ENCODE measurements at places on chromosomes 16 and 17. TPM values are rescaled to one million over a fixed set of nuclear protein-coding genes. Genes with fewer than 3 reads are reported as not detected.
A peak's percentile ranks its signal among the peaks of the same experiment; 100 is the strongest.

Gene ANKFN1
- total RNA-seq: not detected

- no peak for DNase-seq
- no peak overlapping the region for H3K27ac ChIP-seq
- peaks cover 38% of the 10 kb centered on the region for H3K27me3 ChIP-seq
- no peaks in the 10 kb centered on the region for H3K36me3 ChIP-seq
- no peak overlapping the region for H3K4me3 ChIP-seq
Measured at GRCh38 chr17:62717889-62718288, 90.2 kb downstream of the MARCHF10 start.

DNA sequence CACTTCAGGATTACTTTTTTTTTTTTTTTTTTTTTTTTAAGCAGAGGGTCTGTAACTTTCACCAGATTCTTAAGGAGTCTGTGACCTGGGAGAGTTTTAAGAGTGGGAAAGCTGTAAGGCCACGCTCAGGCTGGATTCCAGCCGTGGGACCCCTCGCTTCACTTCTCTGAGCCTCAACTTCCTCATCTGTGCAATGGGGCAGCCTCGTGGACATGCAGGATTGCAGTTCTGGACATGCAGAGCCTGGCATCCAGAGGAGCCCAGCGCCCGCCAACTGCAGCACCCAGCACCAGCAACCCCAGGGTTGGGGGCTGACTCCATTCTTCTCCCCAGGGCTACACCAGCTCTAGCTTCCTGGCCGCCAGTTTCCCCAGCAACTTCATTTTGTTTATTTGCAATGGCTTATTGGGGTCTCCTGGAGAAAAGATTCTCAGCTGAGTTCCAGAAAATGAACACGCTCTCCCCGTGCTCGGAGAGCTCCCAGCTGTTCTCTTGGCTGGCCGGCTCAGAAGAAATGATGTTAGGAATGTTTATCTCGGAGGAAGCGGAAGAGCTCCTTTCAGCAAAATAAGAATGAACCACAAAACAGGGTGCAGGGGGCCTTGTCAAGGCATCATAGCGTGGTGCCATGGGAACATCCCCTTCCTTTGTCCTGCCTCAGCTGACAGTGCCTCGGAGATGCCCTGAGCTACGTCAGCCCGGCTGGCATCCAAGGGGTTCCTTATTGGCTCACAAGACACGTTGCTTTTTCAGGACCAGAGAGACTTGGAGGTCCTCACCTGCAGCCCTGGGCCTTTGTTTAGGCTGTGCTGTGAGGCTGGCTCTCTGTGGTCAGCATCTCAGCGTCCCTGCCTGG lies 22.9 kb upstream of the ZCCHC14 start:
- no peaks in the 10 kb centered on the region for H3K4me1 ChIP-seq
- no peak overlapping the region for H3K27ac ChIP-seq
- no peaks in the 10 kb centered on the region for H3K27me3 ChIP-seq

Gene TMEM219
- 61.0 TPM for total RNA-seq

Gene WSCD1
- total RNA-seq: not detected

DNA sequence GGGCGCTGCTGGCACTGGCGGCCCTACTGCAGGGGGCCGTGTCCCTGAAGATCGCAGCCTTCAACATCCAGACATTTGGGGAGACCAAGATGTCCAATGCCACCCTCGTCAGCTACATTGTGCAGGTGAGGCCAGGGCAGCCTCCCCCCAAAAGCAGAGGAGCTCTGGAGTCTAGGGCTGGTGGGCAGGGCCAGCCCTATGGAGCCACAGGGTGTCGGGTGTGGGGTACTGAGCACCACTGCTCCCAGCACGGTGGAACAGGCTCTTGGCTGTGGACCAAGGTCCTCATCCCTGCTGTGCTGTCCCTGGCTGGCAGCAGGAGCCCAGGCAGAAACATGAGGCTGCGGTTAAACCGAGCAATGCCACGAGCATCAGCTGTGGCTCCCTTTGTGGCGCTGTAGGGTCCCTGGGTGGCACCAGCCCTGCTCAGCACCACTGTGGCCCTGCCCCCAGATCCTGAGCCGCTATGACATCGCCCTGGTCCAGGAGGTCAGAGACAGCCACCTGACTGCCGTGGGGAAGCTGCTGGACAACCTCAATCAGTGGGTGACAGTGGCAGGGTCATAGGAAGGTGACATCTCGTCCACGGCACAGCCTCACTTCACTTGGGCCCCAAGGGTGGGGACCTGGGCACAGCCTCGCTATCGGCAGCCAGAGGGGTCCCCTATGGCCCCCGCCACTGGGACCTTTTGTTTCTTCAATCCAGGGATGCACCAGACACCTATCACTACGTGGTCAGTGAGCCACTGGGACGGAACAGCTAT lies 1.1 kb downstream of the DNASE1 start:
- H3K27ac ChIP-seq: no peak overlapping the region
- no peaks in the 10 kb centered on the region for H3K27me3 ChIP-seq
- DNase-seq: no peak

DNA sequence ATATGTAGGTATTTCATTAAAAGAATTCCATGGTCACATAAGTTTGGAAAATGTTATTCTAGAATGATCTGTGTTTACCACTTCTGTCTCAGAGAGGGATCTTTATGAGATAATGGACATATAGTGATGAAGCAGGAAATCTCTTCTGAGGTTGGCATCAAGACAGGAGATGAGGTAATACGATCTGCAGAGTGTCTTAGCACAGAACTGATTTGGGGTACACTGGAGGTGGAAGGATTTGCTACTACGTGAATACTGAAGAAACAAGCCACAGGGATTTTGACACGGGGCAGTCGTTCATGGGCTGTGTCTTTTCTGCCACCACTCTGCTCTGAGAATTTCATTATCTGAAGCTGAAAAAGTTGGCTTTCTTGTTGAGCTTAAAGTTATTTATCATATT lies 5.5 kb downstream of the CBFB start:
- H3K27ac ChIP-seq: peak overlapping the region; percentile 0
- peaks cover 61% of the 10 kb centered on the region for H3K4me1 ChIP-seq
- peaks cover 68% of the 10 kb centered on the region for H3K36me3 ChIP-seq
- H3K27me3 ChIP-seq: no peaks in the 10 kb centered on the region

Gene SOX15
- total RNA-seq: 0.34 TPM

DNA sequence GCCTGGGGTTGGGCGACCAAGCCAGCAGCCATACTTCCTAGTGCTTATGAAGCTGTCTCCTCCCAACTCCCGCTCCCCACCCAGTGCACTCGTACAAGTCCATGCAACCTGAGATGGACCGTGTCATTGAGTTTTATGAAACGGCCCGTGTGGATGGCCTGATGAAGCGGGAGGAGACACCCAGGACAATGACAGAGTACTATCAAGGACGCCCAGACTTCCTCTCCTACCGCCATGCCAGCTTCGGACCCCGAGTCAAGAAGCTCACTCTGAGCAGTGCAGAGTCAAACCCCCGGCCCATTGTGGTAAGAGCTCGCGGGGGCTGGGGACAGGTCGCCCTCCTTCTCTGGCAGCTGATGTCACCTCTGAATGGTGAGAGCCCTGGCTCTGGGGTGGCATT lies 11.0 kb upstream of the KATNB1 start:
- no peaks in the 10 kb centered on the region for H3K27me3 ChIP-seq
- H3K36me3 ChIP-seq: no peaks in the 10 kb centered on the region
- no peak overlapping the region for H3K27ac ChIP-seq
- H3K4me3 ChIP-seq: no peak overlapping the region
- peaks cover 4% of the 10 kb centered on the region for H3K4me1 ChIP-seq

GRCh38 chr17:65994679-65995078 lies 197.3 kb downstream of the CEP112 start:
- H3K27me3 ChIP-seq: peaks cover 3% of the 10 kb centered on the region
- no peak overlapping the region for H3K4me3 ChIP-seq
- H3K4me1 ChIP-seq: no peaks in the 10 kb centered on the region
- no peak for DNase-seq
- H3K36me3 ChIP-seq: no peaks in the 10 kb centered on the region

- no peak overlapping the region for H3K27ac ChIP-seq
- no peaks in the 10 kb centered on the region for H3K27me3 ChIP-seq
- H3K4me3 ChIP-seq: no peak overlapping the region
- no peak for DNase-seq
- H3K4me1 ChIP-seq: peaks cover 81% of the 10 kb centered on the region
Measured at GRCh38 chr16:23861874-23862273, 26.1 kb downstream of the PRKCB start.

Gene IGF2BP1
- total RNA-seq: not detected

GRCh38 chr17:80718428-80718827 lies 173.8 kb downstream of the RPTOR start:
- H3K4me3 ChIP-seq: no peak overlapping the region
- no peak for DNase-seq
- H3K27me3 ChIP-seq: no peaks in the 10 kb centered on the region
- H3K4me1 ChIP-seq: peaks cover 54% of the 10 kb centered on the region
- H3K27ac ChIP-seq: peak overlapping the region; percentile 62
- peaks cover 38% of the 10 kb centered on the region for H3K36me3 ChIP-seq

Gene CCL3
- total RNA-seq: 5.1 TPM

GRCh38 chr16:2963074-2963722 lies 877 bp upstream of the KREMEN2 start:
- no peak overlapping the region for H3K4me3 ChIP-seq
- DNase-seq: no peak
- peaks cover 28% of the 10 kb centered on the region for H3K4me1 ChIP-seq
- H3K27ac ChIP-seq: no peak overlapping the region
- H3K36me3 ChIP-seq: no peaks in the 10 kb centered on the region
- peaks cover 35% of the 10 kb centered on the region for H3K27me3 ChIP-seq

DNA sequence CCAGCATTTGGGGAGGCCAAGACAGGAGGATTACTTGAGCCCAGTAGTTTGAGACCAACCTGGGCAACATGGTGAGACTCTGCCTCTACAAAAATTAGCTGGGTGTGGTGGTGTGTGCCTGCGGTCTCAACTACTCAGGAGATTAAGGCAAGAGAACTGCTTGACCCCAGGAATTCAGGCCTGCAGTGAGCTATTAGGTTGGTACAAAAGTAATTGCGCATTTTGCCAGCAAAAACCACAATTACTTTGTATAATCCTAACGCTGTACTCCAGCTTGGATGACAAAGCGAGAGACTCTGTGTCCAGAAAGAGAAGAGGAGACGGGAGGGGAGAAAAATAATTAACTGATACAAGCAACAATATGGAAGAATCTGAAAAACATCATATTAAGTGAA lies 32.7 kb downstream of the YWHAE start:
- DNase-seq: no peak
- H3K4me3 ChIP-seq: no peak overlapping the region

- no peak for DNase-seq
- peaks cover 16% of the 10 kb centered on the region for H3K27me3 ChIP-seq
- H3K4me3 ChIP-seq: no peak overlapping the region
- H3K4me1 ChIP-seq: peaks cover 2% of the 10 kb centered on the region
- H3K36me3 ChIP-seq: no peaks in the 10 kb centered on the region
Measured at GRCh38 chr16:57863434-57864160, 61.3 kb upstream of the KIFC3 start.

Gene CACNG3
- not detected for total RNA-seq

- no peaks in the 10 kb centered on the region for H3K4me1 ChIP-seq
- peaks cover 28% of the 10 kb centered on the region for H3K27me3 ChIP-seq
- H3K4me3 ChIP-seq: no peak overlapping the region
- DNase-seq: no peak
- no peak overlapping the region for H3K27ac ChIP-seq
Measured at GRCh38 chr16:66129196-66129595, 237.3 kb upstream of the CDH5 start.

DNA sequence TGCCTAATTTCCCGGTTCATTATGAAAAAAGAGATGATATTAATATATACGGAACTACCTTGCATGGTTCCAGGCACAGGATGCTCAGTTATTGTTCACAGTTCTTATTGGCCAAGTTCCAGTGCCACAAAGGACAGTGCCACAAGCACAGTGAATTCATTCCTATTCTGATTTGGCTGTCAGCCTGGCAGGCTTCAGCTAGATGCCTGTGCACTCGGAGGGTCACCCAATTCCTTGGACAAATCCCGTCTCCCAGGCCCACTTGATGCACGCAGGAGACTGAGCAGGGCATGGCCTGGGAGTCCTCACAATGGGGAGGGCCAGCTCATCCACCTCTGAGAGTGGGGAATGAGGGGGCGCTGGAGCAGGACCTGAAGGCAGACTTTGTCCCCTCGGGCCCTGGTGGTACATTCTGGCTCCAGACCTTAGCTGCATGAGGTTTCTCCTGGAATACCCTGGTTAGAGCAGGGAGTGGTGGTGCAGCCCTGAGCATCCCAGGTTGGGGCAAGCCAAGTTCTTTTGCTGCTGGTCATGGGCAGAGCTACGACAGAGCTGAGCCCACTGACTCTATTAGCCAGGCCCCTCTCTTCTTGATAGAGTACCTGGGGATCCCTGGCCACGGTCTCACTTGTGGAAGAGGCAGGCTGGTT lies 41.4 kb downstream of the MIS12 start:
- H3K27me3 ChIP-seq: no peaks in the 10 kb centered on the region
- peaks cover 14% of the 10 kb centered on the region for H3K4me1 ChIP-seq
- H3K27ac ChIP-seq: no peak overlapping the region
- peaks cover 50% of the 10 kb centered on the region for H3K36me3 ChIP-seq
- DNase-seq: no peak

Gene CPHXL
- not detected for total RNA-seq

DNA sequence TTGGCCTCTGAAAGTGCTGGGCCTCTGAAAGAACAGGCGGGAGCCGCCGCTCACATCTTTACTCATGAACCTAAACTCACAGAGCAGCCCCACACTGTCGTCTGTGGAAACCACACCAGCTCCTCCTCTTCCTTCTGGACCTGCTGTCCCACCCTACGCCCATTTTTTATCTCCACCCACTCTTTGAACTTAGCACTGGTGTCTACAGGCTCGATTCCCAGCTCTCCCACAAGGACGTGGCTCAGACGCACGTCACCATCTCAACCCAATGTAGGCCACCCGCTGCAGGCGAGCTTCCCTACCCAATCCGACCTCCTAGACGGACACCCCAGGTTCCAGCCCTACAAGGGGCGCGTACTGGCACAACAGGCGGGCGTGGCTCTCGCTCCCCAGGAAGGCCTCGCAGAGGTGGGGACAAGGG lies 62.2 kb downstream of the NXN start:
- peaks cover 7% of the 10 kb centered on the region for H3K27me3 ChIP-seq
- no peak overlapping the region for H3K4me3 ChIP-seq
- DNase-seq: no peak
- no peaks in the 10 kb centered on the region for H3K36me3 ChIP-seq
- H3K27ac ChIP-seq: no peak overlapping the region

DNA sequence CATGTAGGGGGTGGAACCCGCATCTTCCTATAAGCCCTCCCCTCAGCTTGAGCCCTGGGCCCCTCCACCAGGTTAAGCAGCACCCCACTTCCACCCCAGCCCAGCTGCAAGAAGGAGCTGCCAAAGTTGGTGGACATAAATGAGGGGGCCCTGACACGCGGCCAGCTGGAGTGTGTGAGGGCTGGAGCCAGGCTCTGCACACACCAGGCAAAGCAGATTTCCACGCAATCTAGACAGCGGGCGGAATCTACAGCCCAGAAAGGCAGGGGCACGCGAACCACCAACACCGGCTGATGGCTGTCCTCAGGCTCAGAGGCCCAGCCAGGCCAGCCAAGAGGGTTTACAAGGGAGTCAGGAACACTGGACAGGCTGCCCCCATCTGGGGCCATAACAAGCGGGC lies 171.2 kb downstream of the ZNF423 start:
- H3K36me3 ChIP-seq: no peaks in the 10 kb centered on the region
- DNase-seq: no peak
- no peaks in the 10 kb centered on the region for H3K4me1 ChIP-seq
- peaks cover 5% of the 10 kb centered on the region for H3K27me3 ChIP-seq

Measured in activated CD8-positive, alpha-beta T cell treated with anti-CD3 and anti-CD28 coated beads, Interleukin-2, amount 10 ng/mL, durations not matched to agents 7 days and 5 days (primary cell).